ENCODE measurements at places on chromosomes 4 and X. TPM values are rescaled to one million over a fixed set of nuclear protein-coding genes. Genes with fewer than 3 reads are reported as not detected.

Gene FGF2
- total RNA-seq: 0.09 TPM

Gene HTRA3
- total RNA-seq: not detected

Gene MAGEE2
- total RNA-seq: not detected

Gene KIT
- 11.0 TPM for total RNA-seq

Gene KLF8
- total RNA-seq: 2.5 TPM

Gene MTM1
- total RNA-seq: 40.3 TPM

Gene RNF212
- 3.2 TPM for total RNA-seq

Gene SPIN4
- 14.8 TPM for total RNA-seq

Gene ATP2B3
- total RNA-seq: not detected

Gene AR
- total RNA-seq: not detected

Gene POF1B
- not detected for total RNA-seq

Gene HGFAC
- not detected for total RNA-seq

Gene PAGE2
- total RNA-seq: not detected

Gene HS6ST2
- not detected for total RNA-seq

Gene HPGDS
- 0.41 TPM for total RNA-seq

Gene CFAP47
- not detected for total RNA-seq

Gene C4orf36
- not detected for total RNA-seq

Gene L1CAM
- 4.9 TPM for total RNA-seq

Gene CA5B
- 12.7 TPM for total RNA-seq

Gene MAGEA2
- total RNA-seq: not detected

Gene NR3C2
- total RNA-seq: 2.2 TPM

Gene CT45A1
- not detected for total RNA-seq

Gene ZNF157
- total RNA-seq: 0.23 TPM

Gene SSX3
- not detected for total RNA-seq

Gene USP51
- 0.82 TPM for total RNA-seq

Gene PPBP
- not detected for total RNA-seq

Gene PABPC1L2A
- not detected for total RNA-seq

Gene TKTL2
- not detected for total RNA-seq

Gene NAT8L
- 0.09 TPM for total RNA-seq
